ENCODE measurements at places on chromosomes 11 and 22.

DNA sequence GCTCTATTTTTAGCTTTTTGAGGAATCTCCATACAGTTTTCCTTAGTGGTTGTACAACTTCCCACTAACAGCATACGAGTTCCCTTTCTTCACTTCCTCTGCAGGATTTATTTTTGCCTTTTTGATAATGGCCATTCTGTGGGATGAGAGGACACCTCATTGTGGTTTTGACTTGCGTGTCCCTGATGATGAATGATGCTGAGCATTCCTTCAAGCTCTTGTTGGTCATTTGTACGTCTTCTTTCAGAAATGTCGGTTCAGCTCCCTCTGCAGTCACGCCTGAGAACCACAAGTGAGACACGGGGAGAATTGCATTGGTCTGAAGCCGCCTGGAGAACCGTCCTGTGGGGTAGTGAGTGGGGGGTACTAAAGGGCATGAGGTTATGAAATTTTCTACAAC, 2.0 kb upstream of the KRTAP5-10 start:
- DNase-seq: peak; percentile 11

GRCh38 chr11:8642196-8642841, 40.1 kb downstream of the TRIM66 start:
- DNase-seq: no peak

- DNase-seq: no peak
Observed at GRCh38 chr22:23874871-23875270, 17.2 kb downstream of the SLC2A11 start.

DNA sequence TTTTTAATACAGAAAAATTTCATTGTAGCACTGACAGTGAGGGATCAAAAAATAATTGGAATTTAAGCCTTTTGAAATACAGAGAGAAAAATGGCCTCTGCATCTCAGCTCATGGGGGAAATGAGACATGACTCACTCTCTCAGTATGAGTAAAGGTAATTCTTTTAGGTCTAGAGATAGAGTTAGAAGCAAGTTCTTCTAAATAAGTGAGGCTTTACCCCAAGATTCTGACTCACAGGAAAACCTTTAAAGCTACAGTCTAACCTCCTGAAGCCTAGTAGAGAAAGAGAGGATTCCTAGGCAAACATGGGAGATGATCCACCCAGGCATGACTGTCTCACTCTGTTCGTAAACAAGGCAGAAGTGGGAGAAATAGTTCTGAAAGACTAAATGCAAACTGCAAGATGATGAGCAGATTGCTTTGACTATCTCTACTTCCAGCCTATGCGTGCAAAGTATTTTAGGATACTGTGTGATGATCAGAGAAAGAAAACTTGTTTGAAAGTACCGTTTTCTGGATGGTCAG, 1003.3 kb upstream of the CCDC90B start:
- DNase-seq: no peak

- no peak for DNase-seq
Observed at GRCh38 chr11:106999196-106999595, 19.1 kb downstream of the GUCY1A2 start.

DNA sequence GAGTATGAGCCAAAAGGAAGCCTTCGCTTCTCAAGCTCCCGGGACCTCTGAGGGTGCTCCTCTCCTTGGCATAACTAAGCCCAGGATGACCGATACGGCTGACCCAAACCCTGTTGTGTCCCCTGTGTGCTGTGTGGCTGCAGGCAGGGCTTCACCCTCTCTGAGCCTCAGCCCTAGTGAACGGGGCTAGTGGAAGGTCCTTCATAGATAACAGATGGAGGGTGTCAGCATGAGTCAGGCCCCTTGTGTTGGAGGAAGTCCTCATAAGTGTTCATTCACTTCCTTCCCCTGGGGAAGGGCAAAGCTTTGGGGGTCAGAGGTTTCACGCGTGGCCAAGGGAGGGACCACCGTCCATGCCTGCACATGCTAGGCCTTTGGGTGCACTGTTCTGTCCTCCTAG, 21.5 kb downstream of the SHISAL1 start:
- no peak for DNase-seq

DNA sequence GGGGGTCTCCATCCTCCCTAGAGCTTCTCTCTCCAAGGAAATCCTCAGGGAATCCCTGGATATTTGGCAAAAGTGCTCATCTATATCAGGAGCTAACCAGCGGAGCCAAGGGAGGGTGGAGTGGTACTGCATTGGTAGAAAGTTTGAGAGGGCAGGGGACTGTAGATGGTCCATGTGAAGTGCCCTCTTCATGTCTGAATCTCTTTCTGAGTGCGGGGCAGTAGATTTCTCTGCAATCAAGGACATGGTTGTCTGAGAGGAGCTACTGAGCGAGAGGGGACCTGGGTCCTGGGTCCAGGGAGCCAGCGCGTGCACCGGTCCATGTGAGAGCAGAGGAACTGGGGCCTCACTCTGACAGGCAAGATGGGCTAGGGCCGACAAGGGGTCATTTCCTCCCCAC, 701 bp downstream of the DIXDC1 start:
- no peak for DNase-seq

DNA sequence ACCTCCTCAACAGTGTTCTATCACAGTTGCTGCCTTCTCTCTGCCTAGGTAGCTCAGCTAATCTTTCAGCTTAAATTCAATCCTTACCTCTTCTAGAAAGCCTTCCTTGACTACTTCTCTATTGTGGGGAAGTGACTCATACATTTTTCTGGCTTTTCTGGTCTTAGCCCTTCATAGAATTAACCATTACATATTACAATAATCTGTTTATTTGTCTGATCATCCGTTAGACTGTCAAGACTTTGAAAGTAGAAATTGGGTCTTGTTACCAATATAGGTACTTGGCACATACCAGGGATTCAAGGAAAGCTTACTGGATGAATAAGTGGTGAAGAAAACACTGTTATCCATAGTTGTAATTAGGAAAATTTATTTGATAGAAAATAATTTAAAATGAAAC, 89.6 kb downstream of the FANCF start:
- DNase-seq: no peak

DNA sequence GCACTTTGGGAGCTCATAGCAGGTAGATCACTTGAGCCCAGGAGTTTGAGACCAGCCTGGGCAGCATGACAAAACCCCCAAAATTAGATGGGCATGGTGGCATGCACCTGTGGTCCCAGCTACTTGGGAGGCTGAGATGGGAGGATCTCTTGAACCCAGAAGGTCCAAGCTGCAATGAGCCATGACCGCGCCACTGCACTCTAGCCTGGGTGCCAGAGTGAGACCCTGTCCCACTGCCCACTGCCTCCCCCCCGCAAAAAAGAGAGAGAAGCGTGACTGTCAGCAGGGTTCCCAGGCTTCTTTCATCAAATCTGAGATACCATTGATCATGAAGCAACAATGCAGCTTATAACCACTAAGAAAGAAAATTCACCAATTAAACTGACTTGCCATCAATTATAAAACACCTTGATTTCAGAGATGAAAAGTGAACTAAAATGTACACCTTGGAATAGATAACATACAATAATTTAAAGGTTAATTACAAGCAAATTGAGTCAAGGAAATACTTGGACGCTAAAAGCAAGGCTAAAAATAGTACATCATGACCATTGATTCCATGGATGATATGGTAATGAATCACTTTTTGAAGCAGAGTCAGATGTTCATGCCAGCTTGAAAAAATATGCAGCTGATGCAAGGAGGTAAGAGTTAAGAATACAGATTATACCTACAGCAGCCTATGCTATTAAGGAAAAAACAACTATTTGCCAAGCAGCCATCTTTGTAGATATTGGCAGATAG, 90.8 kb upstream of the ALKBH3 start:
- peak; percentile 55 for DNase-seq

DNA sequence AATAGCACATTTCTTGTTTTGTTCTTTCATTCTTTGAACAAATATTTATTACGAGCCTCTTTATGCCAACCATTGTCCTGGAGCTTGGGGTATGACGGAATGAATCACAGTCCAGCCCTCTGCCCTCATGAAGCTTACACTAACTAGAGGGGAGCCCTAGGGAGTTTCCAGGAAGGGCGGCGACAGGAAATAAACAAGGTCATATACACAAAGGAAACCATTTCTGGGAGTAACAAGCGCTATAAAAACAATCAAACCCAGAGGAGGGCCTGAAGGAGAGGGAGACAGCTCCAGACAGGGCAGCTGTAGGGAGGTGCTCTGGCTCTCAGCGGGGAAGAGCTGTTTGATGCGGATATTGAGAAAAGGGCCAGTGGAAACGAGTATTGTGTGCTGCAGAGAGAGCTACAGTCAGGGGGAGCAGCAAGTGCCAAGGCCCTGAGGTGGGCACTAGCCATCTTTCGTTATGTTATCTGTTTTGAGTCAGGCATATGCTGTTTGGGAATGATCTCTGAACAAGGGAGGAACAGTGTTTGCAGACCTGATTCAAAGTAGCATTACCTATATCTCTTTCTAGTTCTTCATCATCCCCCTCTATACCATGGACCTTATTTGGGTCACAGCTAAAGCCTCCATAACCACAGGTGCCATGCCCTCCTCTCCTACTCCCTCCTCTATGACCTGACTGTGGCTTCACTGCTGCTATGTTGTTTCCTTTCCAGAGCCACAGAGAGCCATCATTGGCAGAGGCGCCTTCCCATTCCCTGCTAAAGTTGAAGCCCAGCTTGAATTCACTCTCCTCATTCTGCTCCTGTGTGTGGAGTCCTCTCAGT, 15.3 kb upstream of the ZBTB16 start:
- no peak for DNase-seq

GRCh38 chr11:86938900-86939880, 16.0 kb downstream of the FZD4 start:
- DNase-seq: peak; percentile 34

GRCh38 chr22:20964799-20965103, 2.3 kb upstream of the AIFM3 start:
- no peak for DNase-seq

- no peak for DNase-seq
Observed at GRCh38 chr11:32775908-32776307, 18.6 kb downstream of the CCDC73 start.

- no peak for DNase-seq
Observed at GRCh38 chr22:43726322-43726721, 85.8 kb downstream of the EFCAB6 start.

- DNase-seq: no peak
Observed at GRCh38 chr11:16001899-16002426, 354.4 kb downstream of the SOX6 start.

GRCh38 chr11:8258784-8259183, 4.9 kb downstream of the LMO1 start:
- no peak for DNase-seq

DNA sequence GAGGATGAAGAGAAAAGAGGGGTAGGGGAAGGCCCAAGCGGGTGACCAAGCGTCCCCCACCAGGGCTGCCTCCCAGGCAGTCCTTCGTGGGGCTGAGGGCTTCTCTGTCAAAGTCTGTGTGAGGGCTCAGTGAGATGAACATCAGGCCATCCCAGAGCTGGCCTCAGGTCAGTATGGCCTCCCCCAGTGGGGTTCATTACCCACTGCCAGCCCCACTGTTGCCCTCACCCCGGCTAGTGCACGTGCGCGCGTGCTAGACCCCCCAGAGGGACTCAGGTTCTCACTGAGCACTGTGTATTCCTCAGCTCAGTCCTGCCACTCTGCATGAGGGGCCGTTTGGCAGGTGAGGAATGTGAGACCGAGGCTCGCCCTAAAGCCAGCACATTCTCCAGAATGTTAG, 3.3 kb downstream of the KDELR3 start:
- no peak for DNase-seq

- DNase-seq: no peak
Observed at GRCh38 chr11:74357449-74357848, 40.8 kb downstream of the PGM2L1 start.

- DNase-seq: no peak
Observed at GRCh38 chr22:49205483-49205800, 622.2 kb downstream of the BRD1 start.

- no peak for DNase-seq
Observed at GRCh38 chr11:18361154-18361553, 33.2 kb upstream of the LDHA start.

DNA sequence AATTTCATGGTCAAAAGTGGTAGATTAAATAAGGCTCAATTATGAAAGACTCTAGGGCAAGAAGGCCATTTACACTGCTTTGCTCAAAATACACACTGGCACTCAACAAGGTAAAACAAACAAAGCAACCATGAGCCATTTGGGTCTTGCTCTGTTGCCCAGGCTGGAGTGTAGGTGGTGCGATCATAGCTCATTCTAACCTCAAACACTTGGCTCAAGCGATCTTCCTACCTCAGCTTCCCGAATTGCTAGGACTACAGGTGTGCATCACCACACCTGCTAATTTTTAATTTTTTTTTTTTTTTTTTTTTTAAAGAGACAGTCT, 10.9 kb upstream of the AGBL2 start:
- DNase-seq: no peak

DNA sequence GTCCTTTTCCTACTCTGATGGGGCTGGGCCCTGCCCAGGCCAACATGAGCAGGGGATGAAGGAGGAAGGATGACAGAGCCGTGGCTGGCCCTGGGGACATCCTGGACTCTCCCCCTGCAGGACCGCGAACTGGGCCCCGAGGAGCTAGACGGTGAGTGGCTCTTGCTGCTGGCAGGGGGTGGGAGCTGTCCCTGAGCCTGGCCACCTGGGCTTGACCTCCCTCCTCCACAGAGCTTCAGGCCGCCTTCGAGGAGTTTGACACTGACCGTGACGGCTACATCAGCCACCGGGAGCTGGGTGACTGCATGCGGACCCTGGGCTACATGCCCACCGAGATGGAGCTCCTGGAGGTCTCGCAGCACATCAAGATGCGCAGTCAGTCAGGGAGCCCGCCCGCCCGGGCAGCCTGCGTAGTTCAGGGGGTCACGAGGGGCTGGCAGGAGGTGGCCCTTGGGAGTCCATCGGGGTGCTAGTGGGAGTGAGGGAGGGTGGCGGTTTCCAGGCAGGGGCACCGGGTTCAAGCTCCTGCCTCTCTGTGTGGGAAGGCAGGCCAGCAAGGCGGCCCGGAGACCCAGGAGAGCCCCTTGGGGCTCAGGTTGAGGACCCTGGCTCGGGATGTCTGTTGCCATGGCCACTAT, 1.0 kb downstream of the CABP4 start:
- no peak for DNase-seq
